Left renal pelvis (tissue), 4 donors: ENCODE measurements at places on chromosomes 7 and 10.

DNA sequence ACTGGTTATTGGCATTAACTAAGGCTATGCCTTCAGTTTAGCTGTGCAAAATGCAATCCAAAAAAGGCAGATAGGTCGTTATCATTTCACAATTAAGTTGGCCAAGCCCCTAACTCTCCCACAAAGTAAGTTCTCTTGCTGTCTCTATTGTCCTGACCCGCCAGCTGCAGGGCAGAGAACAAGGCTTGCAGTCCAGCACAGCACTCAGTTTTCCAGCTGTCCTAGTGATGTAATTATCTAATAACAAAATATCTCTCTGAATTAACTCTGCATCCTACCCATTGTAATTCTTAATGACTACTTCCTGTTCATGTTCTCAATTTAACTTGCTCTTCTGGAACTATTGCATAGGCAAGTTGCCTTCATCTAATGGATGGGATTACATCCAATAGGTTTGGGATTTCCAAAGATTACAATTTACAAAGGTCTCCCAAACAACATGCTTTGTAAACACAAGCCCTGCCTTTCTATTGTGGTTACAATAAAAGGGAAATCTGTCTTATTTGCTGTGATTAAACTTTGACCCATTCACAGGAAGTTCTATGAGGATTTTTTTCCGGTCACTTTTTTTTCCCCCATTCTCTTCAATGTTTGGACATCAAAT is 55.2 kb downstream of the CDK6 start:
- DNase-seq, result no peak

- DNase-seq, result no peak
Observed at GRCh38 chr7:94422827-94423460, 28.2 kb downstream of the COL1A2 start.

GRCh38 chr10:105834261-105835059 is 1193.4 kb downstream of the SORCS3 start:
- DNase-seq, result no peak

- no peak for DNase-seq
Observed at GRCh38 chr10:131419797-131420196, 108.3 kb upstream of the TCERG1L start.

DNA sequence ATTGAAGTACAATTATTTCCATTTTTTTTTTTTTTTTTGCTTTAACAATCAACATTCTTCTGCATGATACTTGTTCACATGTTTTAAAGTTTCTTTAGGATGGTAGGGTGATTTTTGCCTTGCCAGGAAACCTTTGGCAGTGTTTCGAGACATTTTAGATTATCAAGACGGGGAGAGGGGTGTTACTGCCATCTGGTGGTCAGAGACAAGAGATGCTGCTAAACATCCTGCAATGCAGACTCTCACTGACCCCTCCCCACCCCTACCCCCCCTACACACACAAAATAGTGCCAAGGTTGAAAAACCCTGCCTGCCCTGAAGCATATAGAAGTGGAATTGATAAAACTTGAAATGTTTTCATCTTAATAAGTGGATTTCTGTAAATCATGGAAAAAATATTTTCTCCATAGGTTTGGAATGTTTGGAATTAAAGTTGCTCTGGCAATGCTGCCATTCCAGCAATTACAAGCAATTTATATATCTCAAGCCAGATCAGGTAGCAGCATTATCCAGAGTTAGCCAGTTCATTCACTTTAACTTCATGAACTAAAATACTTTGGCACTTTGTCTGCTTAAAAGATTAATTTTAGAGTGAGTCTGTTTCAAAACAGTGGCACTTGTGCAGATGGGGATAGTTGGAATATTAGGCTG is 62.1 kb downstream of the SDHAF3 start:
- peak; percentile 21 for DNase-seq

DNA sequence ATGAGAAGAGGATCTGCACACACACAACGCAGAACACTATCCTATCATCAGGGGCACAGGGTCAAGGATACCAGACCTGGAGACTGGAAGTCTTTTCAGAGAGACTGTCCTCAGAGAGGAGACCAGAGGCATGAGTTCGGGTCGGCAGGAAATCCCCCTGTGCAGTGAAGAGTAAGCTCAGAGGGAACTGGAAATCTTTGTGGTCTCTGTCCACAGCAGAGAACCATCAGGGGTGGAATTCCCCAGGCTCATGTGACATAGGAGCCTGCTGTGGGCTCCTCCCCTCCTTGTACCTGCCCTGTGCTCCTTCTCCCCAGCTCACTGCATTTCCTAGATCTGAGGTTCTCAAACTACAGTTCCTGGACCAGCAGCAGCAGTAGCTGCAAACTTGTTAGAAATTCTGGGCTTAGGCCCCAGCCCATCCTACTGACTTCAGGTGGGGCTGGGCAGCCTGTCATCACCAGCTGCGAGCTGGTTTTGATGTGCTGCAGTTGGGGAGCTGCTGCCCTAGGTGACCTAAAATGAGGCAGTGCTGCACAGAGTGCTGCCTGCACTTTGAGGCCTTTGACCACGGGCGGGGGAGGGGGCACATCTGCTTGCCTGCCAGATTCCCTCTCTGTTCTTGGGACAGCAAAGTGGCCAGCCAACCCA is 2.4 kb downstream of the ZMIZ2 start:
- DNase-seq, result no peak

- no peak for DNase-seq
Observed at GRCh38 chr10:69884024-69884367, 82.3 kb downstream of the COL13A1 start.

DNA sequence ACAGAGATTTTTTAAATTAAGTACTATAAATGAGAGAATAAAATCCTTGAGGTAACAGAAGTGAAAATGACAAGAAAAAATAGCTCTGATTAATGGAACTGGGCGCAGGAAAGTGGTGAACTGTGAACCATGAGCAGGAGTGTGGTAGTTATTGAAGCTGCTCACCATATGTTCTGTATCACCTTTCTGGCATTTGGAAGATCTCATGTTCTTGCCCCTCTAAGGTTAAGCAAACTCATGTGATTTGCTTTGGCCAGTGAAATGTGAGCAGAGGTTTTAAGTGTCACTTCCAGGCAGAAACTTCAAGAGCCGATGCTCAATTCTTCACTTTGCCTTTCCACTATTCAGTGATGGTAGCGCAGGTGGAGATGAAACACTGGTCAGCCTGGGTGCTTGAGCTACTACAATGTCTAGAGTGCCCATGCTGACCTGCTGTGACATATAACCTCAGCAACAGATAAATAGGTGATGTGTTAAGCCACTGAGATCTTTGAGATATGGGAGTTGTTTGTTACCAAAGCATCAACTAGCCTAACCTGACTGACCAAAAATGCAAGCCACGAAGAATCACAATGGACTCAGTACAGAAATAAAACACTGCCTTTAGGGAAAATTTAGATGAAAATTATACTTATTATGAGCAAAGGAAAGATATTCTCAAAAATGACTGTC is 18.4 kb downstream of the MTPAP start:
- DNase-seq, result no peak

- DNase-seq, result no peak
Observed at GRCh38 chr7:69776611-69777010, 178.3 kb downstream of the AUTS2 start.

DNA sequence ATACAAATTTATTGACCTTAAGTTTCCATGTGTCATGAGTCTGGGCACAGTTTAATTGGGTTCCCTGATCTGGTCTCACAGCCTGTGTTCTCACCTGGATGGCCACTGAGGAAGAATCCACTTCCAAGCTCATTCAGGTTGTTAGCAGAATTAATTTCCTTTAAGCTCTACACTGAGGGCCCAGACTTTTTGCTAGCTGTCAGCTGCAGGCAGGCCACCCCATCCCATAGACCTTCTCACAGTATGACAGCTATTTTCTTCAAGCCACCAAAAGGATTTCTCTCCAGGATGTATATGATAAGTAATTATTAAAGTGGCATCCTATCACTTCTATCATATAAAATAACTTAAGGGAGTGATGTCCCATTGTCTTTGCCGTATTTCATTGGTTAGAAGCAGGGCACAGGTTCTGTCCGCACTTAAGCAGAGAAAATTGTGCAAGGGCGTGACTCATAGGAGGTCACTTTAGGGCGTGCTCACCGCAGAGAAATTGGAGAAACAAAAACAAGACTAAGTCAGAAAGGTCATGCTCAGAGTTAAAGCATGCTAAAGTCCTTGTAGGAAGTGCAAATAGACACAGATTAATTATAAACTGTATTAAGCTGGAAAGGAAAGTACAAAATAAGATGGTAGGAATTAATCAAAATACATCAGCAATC is 109.9 kb downstream of the AHR start:
- no peak for DNase-seq

GRCh38 chr7:78499971-78500370 is 701.4 kb downstream of the PHTF2 start:
- no peak for DNase-seq

- no peak for DNase-seq
Observed at GRCh38 chr10:11177381-11177780, 159.7 kb downstream of the CELF2 start.

DNA sequence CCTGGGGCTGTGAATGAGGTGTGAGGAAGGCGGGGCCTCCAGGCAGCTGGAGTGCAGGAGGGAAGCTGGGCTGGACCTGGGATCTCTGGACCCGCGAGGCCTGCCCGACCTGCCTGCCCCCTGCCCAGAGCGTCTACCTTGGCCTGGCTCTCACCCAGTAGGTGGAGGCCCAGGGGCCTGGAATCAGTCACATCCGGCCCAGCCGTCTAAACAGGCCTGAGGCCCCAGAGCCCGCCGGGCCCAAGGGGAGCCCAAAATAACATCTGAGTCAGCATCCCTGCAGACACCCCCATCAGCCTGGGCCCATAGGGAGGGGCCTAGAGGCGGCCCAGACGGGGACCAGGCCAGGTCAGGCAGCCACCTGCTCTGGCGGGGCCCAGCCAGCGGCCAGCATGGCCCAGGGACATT is 15.1 kb upstream of the ELN start:
- no peak for DNase-seq

DNA sequence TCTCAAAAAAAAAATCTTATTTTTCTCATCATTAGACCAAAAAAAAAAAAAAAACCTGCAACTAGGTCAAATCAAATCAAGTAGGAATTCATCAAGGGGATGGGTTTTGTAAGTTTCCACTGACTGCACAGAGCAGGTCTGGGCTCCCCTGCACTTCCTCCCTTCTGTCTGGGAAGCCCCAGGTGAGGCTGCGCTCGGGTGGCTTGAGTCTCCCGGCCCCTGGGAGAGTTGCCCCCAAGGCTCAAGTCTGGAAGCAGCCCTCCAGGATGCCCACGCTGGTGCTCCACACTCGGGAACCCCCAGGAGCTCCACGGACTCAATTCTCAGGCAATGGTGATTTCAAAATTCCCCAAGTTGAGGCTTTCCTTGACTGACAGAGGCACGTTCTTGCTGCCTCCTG is 41.7 kb upstream of the RBM33 start:
- DNase-seq, result no peak

GRCh38 chr10:119251315-119251708 is 43.9 kb downstream of the GRK5 start:
- no peak for DNase-seq

DNA sequence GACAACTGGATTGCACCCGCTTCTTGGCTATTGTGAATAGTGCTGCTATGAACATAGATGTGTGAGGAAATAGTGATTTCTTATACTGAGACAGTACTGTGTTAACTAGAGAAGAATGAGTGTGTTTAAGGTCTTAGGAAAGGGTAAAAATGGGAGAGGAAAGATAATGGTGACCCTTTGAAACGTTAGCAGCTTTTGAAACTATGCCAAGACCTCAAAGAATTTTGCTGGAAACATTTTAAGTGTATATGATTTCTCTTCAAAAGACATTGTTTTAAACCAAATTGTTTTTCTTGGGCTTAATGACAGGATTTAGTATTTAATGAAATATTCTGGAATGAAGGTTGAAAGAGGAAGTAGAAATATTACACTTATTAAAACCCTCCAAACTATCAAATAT is 100.8 kb upstream of the ARHGAP21 start:
- no peak for DNase-seq
